AML-193 (cell line): ENCODE measurements at places on chromosomes 1 and 21.

DNA sequence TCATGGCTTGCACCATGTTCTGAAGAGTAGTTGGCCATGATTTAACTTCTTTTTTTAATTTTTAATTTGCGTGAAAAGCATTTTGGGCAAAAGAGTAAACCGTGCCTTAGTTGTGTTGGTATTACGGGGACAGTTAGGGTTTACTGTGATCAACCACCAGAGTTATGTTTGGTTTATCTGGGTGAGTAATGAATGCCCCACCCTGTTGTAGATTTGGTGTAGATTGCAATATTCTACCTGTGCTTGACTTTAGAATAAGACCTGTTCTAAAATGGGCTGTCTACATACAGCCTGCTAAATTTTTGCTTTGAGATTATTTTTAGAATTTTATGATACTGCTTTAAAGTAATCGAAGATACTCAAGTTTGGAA, 1.4 kb downstream of the USP25 start:
- DNase-seq = no peak

DNA sequence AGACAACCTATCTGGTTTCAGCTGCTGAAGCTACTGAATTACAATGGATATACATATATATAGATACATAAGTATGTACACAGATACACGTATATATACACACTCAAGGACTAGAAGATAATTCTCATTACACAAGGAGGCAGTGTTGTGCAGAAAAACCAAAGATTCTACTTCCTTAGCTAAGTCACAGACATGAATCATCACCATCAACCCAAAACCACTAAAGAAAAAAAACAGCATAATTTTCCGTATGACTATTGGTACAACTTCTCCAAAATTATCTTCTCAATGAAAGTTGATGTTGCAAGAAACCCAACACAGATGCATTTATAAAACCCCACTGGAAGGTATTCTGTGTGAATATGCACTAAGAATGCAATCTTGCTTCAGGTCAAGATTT, 36.8 kb upstream of the RPF1 start:
- peak; percentile 94 for DNase-seq

DNA sequence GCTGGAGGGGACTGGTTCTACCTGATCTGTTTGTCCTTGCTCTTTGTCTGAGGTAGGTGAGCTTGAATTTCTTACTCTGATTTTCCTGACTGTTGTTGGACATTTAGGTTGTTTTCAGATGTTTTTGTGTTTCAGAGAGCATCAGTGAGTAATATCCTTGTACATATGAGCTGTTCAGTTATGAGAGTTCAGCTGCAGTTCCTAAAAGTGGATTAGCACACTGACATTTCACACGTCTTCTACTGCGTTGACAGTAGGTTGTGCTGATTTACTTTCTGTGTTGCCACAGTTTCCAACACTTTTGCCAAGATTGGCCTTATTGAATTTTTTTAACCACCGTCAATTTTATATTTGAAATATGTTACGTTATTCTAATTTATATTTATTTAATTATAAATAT, 27.7 kb downstream of the CXADR start:
- no peak for DNase-seq

DNA sequence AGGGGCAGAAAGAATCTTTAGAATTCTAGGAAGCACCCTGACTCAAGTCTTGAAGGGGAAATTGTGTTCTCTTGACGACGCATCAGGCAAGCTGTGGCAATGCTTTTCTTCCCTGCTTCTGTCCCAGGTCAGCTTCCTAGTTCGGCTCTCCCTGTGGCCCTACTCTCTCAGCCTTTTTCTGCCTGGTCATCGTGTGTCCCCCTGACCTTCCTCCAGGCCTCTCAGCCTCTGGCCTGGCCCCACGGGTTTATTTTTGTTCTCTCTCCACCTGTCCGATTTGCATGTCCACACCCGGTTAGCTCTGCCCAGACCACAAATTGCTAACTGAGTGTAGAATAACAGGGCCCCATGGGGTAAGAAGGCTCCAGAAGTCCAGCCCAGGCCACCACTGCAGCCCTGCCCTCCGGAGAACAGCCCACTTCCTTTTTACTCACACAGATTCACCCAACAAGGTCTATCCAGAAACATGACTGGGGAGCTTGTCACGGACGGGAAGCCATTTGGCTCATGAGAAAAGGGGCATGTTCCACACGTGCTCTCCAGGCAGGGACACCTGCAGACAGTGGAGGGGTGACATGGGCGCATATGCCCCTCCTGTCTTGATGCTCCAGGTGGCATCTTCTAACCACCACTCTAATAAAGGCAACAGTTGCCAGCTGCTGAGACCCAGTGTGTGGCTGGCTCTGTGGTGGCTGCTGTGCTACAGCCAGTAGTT, 9.8 kb downstream of the KCNN3 start:
- DNase-seq = no peak

DNA sequence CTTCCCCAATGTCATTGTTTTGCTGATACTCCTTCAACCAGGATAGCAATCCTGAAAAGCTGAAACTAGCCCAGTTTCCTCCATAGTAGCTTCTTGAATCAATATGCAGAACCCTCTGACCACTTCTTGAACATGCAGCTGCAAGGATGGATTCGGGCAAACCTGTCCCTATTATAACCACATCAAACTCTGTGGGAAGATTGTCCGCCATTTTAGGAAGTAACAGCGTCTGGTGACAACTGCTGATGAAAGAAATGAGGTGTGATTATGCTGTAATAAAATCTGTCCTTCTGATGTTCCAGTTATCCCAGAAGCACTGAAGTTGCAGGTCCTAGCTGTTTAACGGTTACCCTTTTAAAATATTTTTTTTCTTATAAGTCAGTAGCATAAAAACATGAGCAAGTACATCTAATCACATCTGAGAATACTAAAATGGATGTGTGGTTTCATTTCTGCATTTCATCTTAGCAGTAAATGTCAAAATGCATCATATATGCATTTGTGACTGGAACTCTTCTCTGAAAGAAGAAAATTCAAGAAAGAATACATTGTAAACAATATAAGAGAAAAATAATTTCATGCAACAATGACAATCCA, 4.5 kb downstream of the CHML start:
- no peak for DNase-seq
